NCI-H446 treated with DMSO at 0.1 percent for 48 hours (cell line): ENCODE measurements at places on chromosomes 16 and 17.
A peak's percentile ranks its signal among the peaks of the same experiment; 100 is the strongest.

- DNase-seq = no peak
Observed at GRCh38 chr17:32936894-32937500, 9.0 kb downstream of the TMEM98 start.

- no peak for DNase-seq
Observed at GRCh38 chr17:47717261-47717697, 15.8 kb upstream of the TBX21 start.

DNA sequence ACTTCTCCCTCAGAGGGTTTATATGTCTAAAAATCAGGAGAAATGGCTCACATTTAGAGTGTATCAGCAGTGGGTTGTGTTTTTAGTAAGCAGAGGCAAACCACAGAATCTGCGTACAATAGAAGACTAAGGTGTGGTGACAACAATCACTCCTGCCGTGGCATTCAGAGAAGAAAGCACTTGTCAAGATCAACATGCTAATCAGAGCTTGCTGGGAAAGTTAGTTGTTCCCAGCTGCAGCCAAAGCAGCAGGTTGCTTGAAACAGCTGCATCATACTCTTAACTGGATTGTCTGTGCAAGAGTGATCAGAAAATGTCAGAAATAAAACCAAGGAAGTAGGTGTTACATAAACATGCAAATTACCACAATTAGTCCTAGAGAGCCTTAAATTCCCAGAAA is 616.4 kb downstream of the CDH8 start:
- no peak for DNase-seq

GRCh38 chr16:65733721-65734120 is 611.9 kb upstream of the CDH11 start:
- DNase-seq = no peak

- no peak for DNase-seq
Observed at GRCh38 chr17:29567304-29567553, 392 bp upstream of the ABHD15 start.

GRCh38 chr16:55324285-55325079 is 479 bp downstream of the IRX6 start:
- no peak for DNase-seq

- DNase-seq = no peak
Observed at GRCh38 chr16:9328411-9328810, 237.0 kb downstream of the HAPSTR1 start.

GRCh38 chr17:48907713-48908046 is 527 bp upstream of the UBE2Z start:
- no peak for DNase-seq

- DNase-seq = peak; percentile 15
Observed at GRCh38 chr17:81665205-81666091, 957 bp downstream of the OXLD1 start.

GRCh38 chr16:84281074-84281473 is 13.6 kb upstream of the WFDC1 start:
- DNase-seq = no peak

DNA sequence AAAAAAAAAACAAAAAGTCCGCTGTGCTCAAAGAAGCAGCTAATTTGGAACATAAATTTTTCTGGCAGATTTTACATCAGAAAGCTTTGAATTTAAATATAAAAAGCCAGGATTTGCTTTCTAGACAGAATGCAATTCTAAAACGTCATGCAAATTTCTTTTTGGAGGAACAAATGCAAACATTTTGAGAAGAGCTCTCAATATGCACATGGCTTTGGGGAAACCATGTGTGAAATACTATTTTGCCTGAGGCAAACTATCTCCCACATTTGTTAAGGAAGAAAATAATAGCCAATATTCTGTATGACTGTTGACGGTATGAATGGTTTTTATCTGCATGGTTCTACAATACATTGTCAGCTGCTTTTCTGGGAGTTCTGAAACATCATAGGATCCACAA is 320.0 kb upstream of the PSMD7 start:
- DNase-seq = no peak

- DNase-seq = no peak
Observed at GRCh38 chr17:76467809-76468633, 618 bp downstream of the AANAT start.

GRCh38 chr17:82134101-82134500 is 36.1 kb upstream of the FASN start:
- no peak for DNase-seq

DNA sequence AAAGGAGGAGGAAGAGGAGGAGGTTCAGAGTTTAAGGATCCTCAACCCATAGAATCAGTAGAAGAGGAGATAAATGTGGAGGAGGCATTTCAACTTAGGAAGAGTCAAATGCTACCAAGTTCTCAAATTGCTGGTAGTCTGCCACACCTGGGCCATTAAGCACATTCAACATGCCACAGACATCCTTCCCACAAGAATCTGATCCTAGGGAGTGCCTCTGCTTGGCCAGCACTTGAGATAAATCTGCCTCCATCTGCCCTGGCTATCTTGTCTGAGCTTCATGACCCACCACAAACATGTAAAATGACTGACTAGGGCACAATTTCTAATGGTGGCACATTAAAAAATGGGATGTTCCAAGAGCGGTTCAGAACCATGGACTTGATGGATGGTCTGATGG is 37.3 kb upstream of the AXIN2 start:
- no peak for DNase-seq

DNA sequence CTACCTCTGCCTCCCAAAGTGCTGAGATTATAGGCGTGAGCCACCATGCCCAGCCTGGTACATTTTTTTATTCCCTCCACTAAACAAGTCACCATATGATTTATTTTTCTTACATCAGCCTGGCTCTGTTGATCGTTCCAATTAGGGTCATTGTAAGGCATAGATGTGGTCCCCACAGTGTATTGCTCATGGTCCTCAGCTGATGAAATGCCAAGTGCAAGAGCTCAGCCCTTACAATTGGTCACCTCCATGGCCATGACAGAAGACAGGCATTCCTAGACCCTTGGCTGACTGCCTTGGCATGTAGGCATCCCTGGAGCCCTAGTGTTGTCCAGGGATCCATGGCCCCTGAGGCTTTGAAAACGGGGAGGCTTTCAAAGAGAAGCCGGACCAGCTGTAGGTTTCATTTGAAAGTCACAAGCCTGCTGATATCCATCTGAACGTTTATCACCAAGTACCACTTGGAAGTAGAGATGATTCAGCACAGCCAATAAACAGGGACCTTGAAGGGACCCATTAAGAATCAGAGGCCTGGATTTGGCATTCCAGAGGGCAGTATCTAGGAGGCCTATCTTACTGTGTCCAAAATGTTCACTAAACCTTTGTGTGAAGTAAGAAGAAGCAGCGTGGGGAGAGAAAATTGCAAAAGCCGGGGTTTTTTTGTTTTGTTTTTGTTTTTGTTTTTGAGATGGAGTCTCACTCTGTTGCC is 20.6 kb upstream of the PRKCA start:
- DNase-seq = no peak

GRCh38 chr17:7747635-7748071 is 30.1 kb downstream of the DNAH2 start:
- no peak for DNase-seq

DNA sequence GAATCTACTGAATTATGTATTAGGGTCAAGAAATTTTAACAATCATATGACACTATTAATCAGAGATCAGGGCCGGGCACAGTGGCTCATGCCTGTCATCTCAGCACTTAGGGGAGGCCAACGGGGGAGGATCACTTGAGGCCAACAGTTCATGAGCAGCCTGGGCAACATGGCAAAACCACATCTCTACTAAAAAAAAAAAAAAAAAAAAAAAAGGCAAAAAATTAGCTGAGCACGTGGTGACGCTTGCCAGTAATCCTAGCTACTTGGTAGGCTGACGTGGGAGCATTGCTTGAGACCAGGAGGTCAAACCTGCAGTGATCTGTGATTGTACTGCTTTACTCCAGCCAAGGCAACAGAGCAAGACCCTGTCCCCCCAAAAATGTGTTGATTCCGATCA is 52.5 kb upstream of the CLEC3A start:
- no peak for DNase-seq

DNA sequence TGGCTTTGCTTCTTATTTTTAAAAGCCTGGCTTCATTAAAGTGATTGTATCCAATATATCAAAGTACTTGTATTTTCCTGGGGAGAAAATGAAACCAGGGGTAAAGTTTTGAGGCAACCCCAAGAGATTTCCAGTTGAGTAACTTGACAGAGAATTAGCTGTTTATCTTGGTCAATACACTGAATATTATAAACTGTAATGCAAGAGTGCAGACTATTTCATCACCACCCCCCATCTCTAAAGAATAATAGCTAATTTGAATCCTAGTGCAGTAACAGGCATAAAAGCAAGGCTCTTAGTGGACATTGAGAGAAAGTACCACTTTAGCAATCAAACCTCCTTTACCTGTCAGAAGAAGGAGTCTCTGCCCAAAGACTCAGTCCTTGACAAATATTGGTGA is 27.0 kb downstream of the IRX6 start:
- no peak for DNase-seq

DNA sequence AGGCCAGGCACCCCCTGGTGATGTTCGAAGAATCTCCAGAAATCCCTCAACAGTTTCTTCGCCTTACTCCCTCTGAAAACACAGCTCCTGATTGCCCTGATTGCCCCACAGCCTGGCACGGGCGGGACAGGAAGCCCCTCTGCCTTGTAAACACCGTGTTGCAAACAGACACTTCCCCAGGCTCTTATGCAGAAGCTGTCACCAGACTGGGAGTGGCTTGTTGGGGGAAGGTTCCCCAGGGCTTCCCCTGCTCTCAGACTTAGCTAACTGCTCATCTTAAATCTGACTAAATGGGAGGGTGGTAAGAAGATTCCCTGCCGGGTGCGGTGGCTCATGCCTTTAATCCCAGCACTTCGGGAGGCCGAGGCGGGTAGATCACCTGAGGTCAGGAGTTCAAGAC is 11.2 kb downstream of the PIK3R5 start:
- no peak for DNase-seq

DNA sequence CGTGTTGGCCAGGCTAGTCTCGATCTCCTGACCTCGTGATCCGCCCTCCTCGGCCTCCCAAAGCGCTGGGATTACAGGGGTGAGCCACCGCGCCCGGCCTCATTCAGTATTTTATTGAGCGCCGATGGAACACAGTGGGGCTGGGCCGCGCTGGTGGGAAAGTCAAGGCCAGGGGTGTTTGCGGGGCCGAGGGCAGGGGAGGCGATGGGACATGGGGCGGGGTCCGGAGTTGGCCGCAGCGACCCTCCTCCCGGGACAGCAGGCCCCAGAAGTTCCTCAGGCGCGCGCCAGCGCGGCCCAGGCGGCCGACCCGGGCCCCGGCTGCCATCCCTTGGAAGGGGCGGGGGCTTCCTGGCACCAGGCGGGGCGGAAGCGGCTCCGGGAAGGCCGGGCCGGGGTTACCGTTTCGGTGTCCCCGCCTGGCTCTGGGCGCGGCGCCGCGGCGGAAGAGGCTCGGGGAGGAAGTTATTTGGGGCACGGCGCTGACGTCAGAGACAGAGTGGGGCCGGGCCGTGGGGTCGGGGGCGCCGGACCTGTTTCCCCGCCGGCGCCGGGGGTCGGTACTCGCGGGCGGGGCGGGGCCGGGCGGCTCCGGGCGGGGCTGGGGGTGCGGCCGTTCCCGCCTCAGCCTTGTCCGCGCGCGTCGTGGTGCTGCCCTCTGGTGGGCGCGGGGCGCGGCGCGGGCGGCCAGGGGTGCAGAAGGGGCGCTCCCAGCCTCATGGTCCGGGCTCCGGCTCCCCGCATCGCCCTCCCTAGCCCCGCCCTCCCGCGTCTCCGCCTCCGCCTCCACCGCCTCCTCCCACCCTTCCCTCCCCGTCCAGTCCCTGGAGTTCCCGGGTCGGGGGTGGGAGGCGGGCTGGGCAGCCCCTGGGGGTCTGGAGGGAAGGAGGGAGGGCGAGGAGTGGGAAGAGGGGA is 952 bp upstream of the PRSS27 start:
- DNase-seq = peak; percentile 51

GRCh38 chr16:65336160-65336559 is 214.3 kb upstream of the CDH11 start:
- DNase-seq = no peak

DNA sequence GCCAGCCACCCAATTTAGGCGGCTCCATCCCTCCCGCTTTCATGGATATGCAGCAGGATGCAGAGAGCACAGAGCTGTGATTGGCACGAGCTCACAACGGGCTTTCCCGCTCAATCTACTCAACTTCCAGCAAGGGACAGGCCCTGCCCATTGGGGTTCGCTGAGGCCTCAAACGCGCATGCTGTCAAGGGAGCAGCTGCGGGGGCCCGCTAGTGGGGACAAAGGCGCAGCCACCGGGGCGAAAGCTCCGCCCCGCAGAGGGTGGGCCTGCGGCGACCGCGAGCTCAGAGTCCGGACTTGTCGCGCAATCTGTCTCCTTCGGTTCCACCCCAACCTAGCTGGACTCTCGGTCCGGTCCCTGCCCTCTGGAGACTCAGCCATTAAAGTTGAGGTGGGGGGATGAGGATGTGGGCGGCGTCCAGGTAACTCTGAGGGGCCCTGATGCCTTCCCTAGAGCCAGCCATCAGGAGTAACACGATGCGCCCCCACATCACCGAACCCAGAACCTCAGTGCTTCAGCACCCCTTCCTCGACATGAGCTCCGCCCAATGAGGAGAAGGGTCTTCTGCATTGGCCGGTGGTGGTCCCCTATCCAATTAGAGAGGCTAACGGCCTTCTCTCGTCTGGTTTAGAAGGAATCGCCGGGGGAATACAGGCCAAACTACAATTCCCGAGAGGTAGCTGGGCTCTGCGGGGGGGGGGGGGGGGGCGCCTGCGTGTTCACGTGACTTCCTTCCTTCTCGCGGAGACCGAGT is 489 bp upstream of the NFATC3 start:
- no peak for DNase-seq

GRCh38 chr17:10114931-10115535 is 83.4 kb downstream of the GAS7 start:
- no peak for DNase-seq

DNA sequence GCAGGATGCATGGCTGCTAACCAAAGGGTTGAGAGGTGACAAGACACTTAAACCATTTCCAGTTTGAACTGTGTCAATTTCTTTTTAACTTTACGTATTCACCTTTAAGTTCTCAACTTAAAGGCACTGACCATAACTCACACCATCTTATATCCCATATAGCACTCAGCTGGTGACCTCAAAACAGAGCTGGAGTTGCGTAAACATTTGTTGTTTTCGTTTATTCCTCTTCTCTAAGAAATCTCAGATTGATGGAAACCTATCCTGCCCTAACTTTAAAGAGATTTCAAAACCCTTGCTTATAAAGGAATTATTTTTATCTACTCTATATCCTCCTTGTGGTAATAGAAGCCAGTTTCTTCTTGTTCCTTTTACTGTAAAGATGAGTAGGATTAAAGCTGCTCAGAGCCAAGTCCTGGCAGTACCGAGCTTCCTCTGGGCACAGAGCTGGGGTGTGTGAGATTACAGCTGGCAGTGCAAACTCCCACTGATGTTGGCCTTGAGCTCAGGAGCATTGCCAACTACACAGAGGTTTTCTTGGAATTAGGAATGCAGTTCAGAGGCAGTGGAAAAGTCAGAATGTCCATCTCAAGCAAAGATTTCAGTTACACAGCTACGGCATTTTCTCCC is 1.3 kb downstream of the KCTD2 start:
- DNase-seq = peak; percentile 27

- peak; percentile 32 for DNase-seq
Observed at GRCh38 chr17:50423553-50424159, 2.4 kb upstream of the ACSF2 start.

DNA sequence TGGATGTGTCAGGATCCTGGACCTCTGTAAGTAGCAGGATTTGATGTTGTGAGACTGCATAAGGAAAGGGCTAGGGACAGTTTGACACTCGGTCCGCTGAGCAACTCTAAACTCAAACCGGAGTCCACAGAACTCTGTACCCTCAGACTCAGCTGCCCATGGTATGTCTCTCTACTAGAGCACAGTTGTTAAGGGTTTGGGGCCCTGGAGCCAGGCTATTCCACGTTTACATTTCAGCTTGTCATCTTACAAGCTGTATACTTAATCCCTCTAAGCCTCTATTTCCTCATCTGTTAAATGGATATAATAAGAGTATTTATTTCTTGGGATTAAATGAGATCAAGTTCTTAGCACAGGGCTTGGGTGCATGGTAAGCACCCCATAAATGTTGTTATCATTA is 27.9 kb downstream of the HOXB1 start:
- no peak for DNase-seq
